Memory B cell (primary cell): ENCODE measurements at places on chromosomes 16 and 17.

DNA sequence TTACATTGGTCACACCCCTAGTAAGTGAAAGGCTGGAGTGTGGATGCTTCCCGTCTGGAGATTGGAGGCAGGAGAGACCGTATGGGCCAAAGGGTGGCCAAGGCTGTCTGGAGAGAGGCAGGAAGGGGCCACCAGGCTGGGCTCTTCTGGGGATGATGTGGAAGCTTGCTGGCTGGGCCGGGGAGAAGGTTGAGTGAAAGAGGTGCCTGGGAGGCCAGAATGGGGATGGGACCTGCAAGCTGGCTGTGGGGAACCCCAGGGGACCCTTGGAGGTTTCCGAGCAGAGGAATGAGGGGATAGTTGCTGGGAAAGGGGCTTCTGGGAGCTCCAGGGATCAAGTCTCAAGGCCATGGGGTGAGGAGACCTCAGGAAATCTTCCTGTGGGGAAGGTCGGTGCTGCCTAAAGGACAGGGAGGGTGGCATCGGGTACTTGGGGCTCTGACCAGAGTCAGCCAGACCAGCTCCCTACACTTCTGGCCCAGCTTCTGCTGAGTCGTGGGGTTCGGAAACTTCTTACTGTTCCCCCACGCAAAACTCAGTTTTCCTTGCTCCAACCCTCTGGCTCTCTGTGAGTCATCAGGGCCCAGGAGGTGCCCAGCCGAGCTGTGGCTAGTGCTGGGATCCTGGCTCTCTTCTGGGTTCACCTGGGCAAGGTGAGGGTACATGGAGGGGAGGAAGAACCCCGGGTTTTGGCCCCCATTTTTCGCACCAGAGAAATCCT lies 3.1 kb downstream of the MRC2 start:
- DNase-seq: no peak

GRCh38 chr17:35529866-35530265 lies 7.6 kb downstream of the SLFN12L start:
- DNase-seq: no peak

DNA sequence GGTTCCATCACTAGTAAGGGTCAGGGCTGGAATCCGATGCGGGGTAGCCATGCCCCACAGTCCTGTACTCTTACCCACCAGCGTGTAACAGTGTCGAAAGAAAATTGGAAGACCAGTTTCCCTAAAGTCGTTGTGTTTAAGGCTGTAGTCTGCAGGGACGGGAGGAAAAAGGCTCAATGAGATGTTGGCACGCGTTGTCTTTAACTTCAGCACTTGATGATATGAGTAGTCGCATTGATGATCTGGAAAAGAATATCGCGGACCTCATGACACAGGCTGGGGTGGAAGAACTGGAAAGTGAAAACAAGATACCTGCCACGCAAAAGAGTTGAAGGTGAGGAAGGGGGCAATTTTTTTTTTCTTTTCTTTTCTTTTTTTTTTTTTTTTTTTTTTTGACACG lies 1.3 kb downstream of the HSBP1 start:
- no peak for DNase-seq

DNA sequence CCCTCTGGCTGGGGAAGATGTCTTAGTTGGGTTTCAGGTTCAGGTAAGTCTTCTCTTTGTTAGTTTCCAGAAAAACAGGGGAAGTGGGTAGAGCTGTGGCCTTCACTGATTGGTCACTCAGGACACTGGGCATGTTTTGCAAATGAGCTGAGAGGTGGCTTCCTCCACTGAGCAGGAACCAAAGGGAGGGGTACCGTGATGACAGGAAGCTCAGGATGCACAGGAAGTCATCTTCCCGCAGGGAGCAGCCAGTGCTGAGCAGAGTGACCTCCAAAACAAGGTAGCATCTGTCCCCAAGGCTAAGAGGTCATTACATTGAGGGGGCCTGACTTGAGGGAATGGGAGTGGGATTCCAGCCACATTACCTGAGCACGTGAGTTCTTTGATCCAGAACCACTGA lies 5.6 kb downstream of the NT5C start:
- no peak for DNase-seq

- no peak for DNase-seq
Observed at GRCh38 chr17:82633343-82633742, 14.9 kb downstream of the WDR45B start.

GRCh38 chr17:71260366-71260940 lies 860.4 kb upstream of the SOX9 start:
- DNase-seq: no peak

DNA sequence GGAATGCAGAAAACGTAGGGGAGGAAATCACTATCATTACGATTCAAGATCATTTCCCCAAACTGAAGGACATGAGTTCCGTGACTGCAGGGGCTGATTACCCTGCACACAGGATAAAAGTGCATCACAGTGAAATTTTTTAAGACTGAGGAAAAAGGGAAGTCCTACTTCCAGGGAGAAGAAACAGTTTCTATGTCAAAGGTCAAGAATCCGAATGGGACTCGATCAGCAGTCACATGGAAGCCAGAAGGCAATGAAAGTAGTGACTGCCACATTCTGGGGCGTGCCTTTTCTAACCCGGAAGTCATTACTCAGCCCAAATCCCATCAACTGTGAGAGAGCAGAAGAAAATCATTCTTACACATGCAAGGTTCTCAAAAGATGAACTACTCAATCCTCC lies 12.1 kb downstream of the ZZEF1 start:
- no peak for DNase-seq

DNA sequence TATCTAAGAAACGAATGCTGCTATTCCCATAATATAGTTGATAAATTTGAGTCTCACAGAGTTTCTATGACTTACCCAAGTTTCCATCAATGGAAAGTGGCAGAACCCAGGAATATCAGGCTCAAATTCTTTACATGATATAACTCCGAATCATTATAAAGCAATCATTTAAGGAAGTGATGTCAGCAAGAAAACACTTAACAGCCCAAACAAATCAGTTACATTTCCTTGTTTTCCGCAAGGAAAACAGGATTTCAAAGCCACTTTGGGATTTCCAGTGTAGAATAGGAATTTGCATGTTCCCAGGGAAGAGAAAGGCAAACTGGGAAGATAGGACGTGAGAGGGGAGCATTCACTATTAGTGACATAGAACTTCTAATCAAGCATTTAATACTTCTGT lies 311.4 kb upstream of the GOT2 start:
- DNase-seq: no peak

DNA sequence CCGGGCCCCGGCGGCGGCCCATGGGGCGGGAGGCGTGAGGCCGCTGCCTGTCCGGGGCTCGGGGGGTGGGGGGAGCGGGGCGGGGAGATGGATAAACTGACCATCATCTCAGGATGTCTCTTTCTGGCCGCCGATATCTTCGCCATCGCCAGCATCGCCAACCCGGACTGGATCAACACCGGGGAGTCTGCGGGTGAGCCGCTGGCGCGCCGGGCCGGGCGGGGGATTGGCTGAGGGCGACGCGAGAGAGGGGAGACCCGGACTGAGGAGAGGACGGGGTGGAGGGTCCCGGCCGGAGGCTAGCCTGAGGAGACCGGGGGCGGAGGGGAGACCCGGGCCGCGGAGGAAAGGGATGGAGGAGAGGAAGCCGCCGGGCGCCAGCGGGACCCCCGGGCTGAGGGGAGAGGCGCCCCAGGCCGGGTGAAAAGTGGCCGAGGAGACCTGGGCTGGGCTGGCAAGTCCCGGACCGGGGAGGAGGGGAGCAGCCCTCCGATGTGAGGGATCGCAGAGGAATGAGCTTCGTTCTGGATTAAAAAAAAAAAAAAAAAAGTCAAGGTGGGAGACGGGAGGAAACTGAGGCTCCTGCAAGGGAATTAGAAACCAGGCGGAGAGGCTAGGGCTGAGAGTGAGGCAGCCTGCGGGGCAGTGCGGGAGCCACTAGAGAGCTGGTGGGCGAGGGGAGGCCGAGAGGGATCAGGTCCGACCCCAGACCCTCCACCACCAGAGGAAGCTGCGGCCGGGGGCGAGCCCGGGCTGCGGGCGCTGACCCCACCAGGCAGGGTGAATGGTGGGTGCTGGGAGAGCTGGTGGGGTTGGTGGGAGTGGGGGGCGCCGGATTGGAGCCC lies 526 bp downstream of the MOSMO start:
- DNase-seq: peak; percentile 43

GRCh38 chr17:11825572-11826209 lies 171.6 kb downstream of the ZNF18 start:
- DNase-seq: no peak

DNA sequence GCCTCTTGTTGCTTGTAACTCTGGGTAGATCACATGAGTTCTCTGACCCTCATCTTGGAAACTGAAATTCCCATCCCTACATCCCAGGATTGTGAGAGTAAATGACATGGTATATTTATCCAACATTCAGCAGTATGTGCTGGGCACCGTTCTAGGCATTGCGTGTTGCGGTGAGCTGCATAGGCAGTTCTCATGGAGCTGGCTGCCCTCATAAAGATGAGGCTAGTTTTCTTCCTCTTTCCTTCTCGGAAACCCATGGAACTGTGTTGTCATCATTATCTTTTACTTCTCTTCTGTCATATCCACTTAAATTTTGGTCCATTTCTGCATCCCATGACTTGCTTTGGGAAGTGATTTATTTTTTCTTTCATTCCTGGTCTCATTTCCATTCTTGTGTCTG lies 17.2 kb downstream of the CMIP start:
- DNase-seq: no peak

DNA sequence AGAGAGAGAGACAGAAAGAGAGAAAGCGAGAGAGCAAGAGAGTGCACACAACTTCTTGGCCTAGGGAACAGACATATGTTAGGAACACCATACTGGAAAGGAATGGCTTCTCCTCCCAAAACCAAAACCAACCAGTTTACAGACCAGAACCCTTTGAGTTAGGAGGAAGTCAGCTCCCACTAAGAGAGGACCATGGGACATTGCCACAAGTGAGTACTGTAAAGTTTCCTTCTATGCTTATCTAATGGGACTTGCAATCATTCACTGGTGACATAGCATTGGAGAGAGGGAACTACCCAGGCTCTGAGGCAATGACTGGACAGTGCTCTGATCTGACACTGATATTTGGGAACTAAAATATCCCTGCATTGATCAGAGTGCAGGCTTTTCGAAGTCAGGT lies 32.4 kb downstream of the TBC1D3B start:
- DNase-seq: no peak

GRCh38 chr17:9468532-9468931 lies 107.1 kb downstream of the STX8 start:
- DNase-seq: no peak

DNA sequence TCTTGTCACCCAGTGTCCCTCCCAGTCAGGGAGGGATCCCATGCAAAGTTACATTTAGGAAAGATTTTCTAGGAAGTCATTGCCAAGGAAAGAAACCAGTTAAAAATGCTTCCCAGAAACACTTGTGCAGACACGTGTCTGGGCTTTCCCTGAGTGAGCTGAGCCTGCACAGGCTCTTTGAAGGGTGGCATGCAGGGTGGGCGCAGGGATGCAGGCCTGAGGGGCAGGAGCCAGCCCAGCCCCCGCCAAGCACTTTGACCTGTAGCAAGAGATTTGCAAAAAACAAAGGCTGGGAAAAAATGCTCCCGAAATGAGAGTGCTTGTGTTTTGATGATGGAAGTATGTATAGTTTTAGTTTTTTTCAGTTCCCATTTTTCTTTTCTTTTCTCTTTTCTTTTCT lies 52.4 kb downstream of the B9D1 start:
- DNase-seq: no peak

GRCh38 chr17:35169835-35170363 lies 22.3 kb downstream of the UNC45B start:
- DNase-seq: no peak

GRCh38 chr17:69268543-69269014 lies 40.0 kb upstream of the ABCA10 start:
- no peak for DNase-seq

- peak; percentile 52 for DNase-seq
Observed at GRCh38 chr16:78122774-78123315, 23.4 kb downstream of the WWOX start.

DNA sequence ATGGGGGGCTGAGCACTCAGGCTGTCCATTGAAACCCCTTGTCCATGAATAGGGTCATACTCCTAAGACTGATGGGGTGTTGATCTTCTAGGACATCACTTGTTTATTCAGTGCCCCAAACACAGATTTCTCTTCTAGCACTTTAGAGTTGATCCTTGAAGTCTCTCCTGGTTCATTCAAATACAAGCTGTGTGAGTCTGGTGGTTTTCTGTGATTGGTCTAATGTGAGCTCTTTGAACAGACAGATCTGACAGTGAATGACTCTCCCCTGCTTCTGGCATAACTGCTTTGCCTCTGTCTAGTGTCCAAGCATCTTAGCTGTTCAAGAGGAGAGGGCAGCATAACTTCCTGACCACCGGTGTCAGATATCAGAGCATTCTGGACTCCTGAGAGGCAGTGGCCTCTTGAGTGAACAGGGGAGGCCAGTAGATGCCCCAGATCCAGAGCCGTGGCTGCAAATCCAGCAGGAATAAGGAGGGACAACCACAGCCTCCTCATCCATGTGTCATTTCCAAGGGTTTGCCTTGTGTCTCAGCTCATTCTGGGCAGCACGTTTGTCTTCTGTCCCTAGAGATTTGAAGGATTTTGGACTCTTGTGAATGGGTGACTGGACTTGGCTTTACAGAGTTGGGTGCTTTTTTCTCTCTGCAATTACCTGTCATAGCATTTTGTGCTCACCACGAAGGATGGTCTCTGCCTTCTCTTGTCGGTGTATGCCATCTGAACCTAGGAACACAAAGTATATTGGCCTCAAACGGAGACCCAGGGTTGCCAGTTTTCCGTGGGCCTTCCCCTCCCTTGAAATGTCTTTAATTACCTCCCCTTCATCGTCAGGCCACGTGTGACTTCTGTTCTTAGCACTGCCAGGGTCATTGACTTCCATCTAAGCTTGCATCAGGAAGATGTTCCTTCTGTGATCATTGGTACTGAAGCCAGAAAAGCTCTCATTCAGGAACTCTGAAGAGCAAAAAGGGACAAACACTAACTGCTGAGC lies 13.9 kb upstream of the CLEC18C start:
- DNase-seq: no peak

DNA sequence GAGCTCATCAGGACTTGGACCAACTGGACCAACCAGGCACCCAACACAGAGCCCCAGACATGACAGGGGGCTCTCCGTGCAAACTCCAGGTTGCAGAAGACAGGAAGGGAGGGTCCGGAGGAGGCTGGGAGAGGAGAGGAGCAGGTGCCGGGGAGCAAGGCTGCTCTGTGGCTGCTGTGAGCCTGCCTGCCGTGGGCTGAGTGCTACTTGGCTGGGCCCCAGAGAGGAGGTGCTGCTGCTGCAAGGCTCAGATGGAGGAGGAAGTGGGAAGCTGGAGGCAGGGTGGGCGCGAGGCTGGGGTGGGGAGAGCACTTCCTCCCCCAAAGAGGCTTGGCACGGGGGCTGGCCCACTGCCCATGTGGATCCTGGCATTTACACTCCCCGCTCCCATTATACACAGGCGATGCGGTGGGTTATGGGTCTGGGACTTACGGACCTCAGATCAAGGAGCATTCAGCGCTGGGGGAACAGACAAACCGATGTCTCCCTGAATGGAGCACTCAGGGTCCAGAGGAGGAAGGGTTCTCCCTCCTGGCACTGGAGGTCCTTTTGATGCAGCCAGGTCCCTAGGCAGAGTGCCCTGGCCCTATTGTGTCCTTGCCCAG lies 15.9 kb downstream of the EPOP start:
- DNase-seq: no peak

GRCh38 chr16:84281074-84281473 lies 13.6 kb upstream of the WFDC1 start:
- no peak for DNase-seq

- no peak for DNase-seq
Observed at GRCh38 chr17:80474231-80474960, 2.0 kb downstream of the NPTX1 start.
